ENCODE measurements at places on chromosomes 5 and 9.

DNA sequence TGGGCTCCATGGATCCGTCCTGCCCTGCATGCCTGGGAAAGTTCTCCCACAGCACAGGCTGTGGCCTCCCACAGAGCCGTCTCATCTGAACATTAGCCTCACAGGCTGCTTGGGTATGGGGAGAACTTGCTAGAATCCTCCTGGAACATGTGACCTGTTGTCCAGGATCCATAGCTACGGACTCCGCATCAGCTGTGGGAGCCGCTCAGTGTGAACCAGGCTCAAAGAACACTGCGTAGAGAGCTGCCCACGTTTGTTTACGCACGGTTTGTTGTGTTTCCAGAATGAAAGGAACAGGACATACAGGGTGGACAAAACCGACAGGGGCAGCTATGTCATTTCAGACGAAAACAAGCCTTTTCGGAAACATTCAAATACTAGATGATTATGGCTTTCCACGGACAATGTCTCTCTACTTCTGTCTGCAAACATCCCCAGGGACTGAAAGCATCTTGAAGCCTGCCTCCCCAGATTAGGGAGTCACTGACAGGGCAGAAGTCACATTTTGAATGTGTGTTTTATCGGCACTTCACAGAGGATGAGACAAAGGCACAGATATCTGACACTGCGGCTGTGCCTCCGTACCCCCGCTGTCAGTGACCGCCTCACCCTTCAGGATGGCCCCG, 390.3 kb downstream of the GADD45G start:
- no peak for DNase-seq

- no peak for DNase-seq
Measured at GRCh38 chr9:5563417-5563815, 53.1 kb downstream of the PDCD1LG2 start.

DNA sequence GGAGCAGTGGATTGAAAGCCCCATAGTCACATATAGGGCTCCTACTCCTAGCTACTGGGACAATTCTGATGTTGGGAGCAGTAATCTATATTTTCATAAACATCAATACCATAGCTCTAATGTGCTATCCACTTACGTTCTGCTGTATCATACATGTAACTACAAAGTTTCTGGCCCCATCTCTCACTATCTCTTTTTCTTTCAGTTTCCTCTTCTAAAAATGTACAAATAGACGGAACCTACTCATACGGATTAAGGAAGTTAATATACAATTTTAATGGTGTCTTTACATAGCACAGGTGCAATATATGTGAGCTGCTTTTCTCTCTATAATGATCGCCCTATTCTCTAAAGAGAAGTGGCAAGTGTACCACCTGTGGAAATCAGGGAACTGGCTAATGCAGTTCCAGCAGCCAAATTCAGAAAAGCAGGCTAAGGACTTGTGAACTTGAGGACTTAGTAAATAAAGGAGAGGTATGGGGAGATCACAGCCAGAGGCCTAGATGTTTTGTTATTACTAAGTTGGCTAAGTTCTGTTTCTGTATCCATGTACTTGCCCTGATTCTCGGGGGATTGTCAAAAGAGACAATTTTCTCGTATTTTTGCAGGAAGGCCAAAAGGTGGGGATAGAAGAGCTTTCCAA, 1021.9 kb downstream of the CDH12 start:
- no peak for DNase-seq

DNA sequence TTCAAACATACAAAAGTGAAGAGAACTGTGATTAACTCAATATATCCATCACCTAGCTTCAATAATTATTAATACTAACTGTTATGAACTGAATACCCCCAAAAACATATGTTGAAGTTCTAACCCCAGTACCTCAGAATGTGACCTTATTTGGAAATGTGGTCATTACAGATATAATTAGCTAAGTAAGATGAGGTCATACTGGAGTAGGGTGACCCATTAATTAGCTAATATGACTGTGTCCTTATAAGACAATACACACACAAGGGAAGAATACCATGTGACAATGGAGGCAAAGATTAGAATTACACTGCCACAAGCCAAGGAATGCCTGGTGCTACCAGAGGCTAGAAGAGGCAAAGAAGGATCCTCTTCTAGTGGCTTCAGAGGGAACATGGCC, 7.8 kb downstream of the RRAGA start:
- DNase-seq = no peak

DNA sequence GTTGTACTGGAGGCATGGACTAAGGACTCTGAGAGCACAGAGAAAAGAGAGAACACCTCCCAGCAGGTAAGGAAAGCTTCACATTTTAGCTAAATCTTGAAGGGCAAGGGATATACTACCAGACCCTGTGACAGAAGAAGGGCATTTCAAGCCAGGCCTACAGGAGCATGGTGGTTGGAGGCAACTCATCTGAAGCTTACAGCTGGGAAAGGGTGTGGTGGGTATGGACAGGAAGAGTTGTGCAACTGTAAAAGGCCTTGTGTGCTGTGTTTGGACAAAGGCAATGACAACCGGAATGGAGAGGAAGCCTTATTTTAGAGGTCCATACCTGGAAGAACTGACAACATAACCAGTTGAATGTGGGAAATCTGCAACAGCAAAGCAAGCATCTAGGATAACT, 31.2 kb downstream of the NIPSNAP3B start:
- no peak for DNase-seq

- no peak for DNase-seq
Measured at GRCh38 chr5:40172721-40173120, 507.0 kb upstream of the PTGER4 start.

GRCh38 chr5:60463179-60463868, 236.6 kb downstream of the DEPDC1B start:
- no peak for DNase-seq

DNA sequence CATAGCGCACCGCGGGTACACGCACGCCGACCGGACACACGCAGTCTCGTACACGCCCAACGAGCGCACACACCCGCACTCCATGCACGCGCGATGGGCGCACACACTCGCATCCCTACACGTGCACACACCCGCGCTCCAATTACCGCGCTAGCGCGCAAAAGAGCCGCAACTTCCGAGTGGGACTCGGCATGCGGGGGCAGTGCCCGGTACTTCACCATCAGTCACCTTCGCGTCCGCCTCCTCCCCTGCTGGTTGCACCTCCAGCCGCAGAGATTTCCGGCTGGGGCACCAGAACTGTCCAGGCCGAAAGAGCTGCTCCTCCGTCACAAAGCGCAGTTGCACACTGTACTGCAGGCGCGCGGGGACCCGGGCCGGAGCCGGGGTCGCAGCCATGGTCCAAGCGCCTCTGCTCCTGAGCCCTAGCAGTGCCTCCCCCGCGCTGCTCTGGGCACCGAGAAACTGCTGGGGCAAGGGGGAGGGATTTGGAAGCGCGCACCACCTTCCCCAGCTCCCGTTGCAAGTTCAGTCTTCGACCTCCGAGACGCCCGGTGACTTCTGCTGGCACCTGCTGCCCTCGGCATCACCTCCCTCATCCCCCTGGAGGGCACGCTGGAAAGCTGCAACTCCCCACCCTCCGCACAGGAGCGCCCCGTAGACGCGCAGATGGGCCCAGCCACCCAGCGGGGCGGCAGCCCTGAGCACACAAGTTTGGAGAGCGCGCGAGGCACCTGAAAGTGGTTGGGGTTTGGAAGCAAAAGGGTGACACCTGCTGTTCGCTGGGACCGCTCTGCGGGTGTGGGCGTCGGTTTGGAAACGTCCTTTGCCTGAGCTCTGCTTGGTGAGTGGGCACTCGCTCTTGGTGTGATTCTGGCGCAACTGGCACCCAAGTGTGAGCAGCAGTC, 337.4 kb upstream of the PUM3 start:
- DNase-seq = no peak

GRCh38 chr5:175116466-175117048, 327.4 kb downstream of the DRD1 start:
- no peak for DNase-seq

DNA sequence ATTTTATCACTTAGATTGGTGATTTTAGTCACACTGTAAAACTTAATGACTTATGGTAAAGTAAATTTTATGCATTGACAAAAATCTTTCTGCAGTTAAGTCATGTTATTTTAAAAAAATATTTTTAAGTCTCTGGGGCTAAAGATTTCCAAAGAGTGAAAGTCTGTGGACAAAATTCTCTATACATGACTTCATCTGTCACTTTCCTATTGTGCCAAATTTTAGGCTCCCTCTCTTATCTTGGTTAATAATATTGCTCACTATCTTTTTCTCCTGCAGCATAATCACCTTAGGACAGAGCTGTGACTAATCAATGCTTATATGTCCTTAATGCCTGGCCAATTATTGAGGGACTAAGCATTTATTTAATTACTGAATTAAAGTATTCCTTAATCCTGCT, 15.2 kb downstream of the LURAP1L start:
- DNase-seq = no peak

GRCh38 chr5:167264348-167264747, 1027.1 kb upstream of the WWC1 start:
- DNase-seq = no peak

DNA sequence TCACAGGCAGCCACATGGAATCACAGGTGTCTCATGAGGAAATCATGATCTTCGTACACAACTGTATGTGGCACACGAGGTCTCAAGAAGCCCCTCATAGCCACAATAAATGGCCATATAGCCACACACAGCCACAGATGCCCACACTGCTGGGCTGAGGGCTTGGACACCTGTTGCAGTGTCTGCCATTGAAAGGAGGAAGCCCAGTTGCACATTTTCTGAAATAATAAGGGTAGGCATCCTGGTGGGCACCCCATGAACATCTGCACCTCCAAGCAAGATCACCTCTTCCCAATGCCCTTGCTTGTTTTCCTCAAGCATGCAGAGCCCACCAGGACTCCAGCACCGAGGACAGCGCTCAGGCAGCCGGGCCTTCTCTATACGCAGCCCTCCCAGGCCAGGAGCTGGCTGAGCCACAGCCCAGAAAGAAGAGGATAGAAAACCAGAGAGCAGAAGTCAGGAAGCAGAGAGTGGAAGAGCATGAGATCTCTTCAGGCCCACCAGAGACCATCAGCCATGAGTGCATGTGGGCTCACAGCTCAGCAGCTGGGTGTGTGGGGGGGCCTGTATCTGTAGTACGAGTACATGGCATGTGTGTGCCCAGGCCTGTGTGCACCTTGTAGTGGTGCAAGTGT, 1.0 kb upstream of the ACSL6 start:
- no peak for DNase-seq

DNA sequence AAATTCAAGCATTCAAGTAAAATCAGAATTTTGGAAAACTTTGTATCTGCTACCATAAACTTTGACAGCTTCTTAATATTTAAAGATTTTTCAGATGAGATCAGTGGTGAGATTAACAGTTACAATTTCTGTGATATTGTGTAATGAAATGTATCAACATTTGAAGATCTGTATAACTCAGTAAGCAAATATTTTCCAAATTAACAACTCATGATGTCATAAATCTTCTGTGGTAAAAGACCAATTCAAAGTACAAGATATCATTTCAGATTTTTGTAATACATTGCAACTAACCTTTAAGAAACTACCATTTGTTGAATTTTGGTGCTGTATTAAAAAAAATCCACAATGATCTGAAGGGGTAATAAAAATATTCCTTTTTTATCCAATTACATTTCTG, 352.2 kb downstream of the KIAA0825 start:
- DNase-seq = no peak

DNA sequence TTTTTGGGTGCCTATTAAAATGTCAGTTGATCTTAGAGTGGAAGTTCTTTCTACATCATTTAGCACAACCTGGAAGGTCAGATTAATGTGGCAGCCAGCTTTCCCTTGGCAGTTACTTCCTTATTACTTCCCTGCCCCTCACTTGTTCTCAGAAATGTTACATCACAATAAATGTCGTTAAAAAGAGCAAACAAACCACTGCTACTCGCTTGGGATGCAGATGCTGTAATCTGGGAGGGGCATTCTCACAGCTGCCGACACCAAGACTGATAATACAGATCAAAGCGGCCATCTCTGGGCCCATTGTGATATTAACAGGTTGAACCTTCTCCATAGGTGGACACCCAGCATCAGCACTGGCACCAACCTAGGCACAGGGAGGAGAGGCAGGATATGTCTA, 29.3 kb downstream of the PLAC8L1 start:
- peak; percentile 84 for DNase-seq

DNA sequence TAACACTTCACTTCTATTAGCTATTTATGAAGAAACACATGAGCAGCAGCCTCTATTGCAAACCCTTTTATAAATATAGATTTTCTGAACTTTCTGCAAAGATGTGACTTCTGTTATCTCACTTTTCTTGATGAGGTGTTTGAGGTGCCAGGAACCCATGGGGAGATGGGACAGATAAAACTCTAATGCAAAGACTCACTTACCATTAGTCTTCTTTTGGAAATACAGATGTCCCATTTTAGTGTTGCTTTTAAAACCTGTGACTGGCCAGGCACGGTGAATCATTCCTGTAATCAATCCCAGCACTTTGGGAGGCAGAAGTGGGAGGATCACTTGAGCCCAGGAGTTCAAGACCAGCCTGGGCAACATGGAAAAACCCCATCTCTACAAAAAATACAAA, 171.3 kb upstream of the GAS1 start:
- DNase-seq = no peak

DNA sequence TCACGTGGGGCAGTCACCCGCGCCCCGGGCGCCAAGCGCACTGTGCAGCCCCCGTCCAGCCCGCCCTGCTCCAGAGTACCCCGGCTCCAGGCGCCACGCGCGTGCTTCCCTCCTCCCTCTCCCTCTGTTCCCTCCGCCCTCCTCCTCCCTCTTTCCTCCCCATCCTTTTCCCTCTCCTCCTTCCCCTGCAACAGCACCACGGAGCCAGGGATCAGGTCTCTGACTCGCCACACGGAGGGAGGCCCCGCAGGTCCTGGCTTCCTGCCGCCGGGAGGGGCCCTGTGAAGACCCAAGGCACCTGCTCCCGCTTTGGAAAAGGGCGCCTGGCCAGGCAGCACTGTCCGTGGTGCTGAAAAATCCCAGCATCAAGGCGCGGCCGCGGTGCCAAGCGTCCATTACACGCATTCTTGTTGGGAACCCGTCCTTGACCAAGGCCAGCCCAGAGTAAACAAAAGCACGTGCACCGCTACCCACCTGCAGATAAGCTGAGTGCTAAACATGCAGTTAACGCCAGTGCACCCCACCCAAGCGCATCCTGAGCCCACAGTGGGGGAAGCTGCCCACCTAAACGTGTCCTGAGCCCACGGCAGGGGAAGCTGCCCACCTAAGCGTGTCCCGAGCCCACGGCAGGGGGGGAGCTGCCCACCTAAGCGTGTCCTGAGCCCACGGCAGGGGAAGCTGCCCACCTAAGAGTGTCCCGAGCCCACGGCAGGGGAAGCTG, 21.7 kb downstream of the SLC6A18 start:
- DNase-seq = no peak

- no peak for DNase-seq
Measured at GRCh38 chr5:120567921-120568320, 103.8 kb downstream of the PRR16 start.

- no peak for DNase-seq
Measured at GRCh38 chr5:155728857-155729683, 597.9 kb upstream of the SGCD start.

All from AML-193 (cell line).